ENCODE measurements at places on chromosomes 2 and 18.
A peak's percentile ranks its signal among the peaks of the same experiment; 100 is the strongest.

DNA sequence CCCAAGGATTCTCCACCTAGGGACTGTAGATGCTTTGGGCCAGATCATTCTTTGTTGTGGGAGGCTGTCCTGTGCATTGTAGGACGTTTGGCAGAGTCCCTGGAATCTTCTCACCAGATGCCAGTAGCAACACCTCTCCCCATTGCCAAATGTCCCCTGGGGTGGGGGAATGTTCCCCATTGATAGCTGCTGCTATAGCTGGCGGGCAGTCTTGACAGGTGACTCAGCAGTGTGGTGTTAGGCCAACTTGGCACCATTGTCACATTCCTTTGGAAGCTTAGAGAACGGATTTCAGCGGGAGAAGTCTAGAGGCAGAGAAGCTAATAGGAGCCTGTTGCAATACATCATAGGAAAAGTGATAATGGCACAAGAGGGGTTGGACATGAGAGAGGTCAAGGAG lies 495.7 kb upstream of the SMIM21 start:
- no peak for DNase-seq

GRCh38 chr18:6482198-6482977 lies 67.7 kb upstream of the L3MBTL4 start:
- DNase-seq: no peak

DNA sequence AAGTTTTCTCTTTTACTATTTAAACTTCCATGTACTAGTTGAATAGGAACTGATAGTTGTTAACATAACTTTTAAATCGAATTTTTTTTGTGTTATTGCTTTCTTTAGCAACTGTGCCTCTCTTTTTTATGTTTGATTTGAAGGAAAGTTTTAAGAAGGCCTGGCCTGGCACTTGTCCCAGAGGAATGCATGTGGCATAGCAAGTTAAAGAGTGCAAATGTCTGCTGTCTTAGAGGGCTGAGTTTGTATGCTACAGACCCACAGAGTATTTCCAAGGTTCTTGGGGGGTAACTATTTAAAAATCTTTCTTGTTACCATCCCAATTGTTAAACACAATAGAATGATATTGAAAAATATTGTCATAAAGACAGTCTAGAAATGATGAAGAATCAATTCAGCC lies 47.0 kb downstream of the MTCL1 start:
- DNase-seq: no peak

DNA sequence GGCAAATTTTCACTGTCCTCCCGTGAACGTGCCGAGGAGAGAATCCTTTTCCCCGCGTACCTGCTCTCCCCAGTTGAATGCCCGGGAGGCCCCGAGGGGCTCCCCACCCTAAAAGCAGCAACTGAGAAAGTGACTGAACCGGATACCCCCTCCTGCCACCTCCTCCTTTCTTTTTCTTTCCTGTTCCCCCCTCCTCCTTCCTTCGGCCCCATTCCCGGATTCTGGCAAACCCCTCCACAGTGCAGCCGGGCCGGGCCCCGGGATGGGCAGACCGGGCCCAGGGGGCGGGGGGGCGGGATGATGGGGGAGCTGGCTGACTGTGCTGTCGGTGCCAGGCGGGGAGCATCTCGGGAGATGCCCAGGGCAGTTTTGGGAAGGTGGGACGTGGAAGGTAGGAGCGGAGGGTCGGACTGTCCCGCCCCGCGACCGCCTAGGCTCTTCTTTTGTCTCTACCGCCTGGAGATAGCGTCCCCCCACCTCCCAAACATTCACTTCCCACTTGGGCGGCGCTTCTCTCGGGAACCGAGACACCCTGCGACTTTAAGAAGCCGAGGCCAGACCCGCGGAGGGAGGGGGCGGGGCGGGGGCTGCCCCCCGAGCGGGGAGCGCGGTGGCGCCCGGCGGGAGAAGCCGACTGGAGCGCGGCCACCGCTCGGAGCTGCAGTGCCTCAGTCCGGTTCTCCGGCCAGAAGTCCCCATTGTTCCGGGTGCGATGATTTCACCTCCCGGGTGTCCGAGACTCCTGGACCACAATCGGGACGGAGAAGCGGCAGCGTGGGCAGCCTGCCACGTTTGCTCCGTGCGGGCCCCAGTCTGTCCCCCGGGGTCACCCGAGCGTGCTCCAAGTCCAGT lies 8.2 kb downstream of the DLX2 start:
- DNase-seq: no peak

GRCh38 chr18:40414155-40414754 lies 1540.8 kb upstream of the PIK3C3 start:
- DNase-seq: no peak

DNA sequence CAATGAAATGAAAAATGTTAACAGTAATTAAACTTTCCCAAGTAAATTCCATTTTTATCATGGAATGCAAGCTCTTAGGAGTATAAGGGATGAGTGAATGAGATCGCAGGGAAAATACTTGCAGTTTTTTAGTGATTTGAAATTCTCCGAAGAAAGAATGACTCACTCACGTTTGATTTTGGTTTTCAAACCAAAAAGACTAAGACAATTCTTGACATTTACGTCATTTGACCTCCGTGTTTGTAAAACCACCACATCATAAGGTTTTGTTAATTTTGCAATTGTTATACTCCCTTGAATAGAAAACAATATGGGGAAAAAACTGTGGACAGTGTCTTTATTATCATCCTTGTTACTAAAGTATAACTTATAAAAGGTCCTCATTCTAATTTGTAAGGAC lies 29.4 kb downstream of the COL4A4 start:
- no peak for DNase-seq

DNA sequence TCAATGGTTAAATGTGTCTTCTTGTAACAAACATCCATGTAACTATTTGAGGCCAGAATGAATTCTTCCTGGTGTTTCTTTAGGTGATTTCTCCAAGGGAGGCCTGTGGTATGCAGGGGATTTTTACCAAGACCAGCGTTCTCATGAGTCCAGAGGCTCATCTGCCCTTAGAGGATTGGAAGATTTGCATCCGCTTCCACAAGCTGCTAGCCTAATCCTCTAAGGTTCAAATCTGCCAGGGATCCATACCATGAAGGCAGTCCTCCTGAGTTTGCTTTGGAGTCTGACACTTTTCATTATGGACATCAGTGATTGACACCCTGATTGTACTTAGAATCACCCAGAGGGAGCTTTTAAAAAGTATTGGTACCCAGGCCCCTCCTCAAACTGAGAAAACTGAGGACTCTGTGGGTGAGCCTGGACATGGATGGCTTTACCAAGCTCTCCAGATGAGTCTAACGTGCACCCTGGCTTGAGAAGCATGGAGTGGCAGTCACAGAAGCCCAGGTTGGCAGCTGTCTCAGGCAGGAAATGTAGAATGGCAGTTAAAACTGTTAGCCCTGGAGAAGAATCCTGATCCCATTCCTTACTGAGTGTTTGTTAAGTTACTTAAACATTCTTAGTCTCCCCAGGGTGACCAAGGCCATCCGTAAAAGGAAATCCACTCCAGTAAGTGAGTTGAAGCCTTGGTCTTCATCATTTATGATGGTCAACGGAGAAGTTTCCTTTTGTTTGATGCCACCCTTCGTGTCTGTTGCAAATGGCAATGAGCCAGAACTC lies 95.3 kb upstream of the RMDN2 start:
- DNase-seq: no peak

- DNase-seq: no peak
These were observed 94.0 kb upstream of the ACVR1C start for GRCh38 chr2:157722580-157723234.

- DNase-seq: peak; percentile 27
These were observed 40.5 kb upstream of the ACTR2 start for GRCh38 chr2:65186872-65187851.

DNA sequence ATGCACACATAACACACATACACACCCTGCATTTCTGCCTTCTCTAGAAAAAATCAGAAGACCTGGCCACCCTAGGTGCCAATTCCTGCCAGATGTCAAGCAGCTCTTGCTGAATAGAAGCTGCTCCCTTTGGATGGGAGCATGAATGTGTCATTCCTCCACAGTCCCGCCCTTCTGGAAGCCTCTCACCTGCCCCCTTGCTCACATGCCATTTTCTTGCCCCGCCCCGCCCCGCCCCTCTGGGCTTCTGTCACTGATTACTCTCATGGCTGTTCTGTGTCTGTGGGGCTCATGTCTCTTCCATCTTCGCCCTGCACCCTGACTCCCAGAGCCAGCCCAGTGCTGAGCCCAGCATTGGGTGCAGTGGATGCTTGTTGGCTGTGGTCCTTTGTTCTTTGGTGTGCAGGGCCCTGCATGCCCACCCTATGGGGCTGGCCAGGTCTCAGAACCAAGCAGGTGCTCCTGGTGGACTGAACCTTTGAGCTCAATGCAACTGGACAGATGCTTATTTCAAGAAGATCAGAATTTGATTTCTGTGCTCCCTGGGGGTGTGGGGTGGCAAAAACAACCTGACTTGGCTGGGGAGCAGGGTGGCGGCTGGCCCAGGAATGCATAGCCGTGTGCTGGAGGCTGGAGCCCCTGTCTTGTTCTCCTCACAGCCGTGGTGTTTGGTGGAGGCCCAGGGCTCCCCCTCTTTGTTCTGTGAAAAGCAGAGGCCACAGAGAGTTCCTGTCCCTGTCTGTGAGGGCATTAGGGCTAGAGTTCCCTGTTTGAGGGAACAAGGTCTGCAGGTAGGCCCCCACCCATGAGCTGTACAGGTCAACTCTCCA lies 140.6 kb upstream of the GLI2 start:
- no peak for DNase-seq

DNA sequence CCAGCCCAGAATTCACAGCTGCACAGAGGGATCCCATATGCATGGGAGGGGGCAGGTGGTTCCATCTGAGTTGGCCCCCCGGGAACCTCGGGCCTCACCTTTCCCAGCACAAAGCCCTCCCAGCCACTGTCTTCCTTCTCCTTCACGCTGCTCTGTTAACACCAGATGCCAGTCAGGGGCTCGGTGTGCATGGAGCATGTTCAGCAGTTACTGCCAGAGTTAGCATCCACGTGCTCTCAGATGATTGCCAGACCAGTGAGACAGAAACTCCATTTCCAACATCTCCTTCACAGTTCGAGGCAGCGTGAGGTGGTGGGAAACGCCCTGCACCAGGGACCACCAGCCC lies 101.0 kb downstream of the PTGR3 start:
- no peak for DNase-seq

GRCh38 chr2:121999264-121999663 lies 243.8 kb downstream of the TSN start:
- DNase-seq: no peak

DNA sequence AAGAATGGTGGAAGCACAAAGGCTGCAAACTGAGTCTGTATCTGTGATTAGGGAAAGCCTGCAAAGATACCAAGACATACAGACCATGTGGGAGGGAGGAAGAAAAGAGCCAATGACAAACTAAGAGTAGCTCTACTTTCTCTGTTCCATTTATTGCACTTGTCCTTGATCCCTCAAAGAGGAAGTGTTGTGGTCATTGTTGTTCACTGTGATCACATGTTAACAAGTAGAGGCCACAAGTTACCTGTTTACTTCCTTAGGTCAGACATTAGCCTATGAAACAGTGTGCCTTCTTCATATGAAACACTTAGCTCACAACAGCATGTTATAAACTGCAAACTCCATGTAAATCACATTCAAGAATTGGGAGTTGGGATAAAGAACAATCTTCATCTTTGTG lies 32.6 kb downstream of the MAP2 start:
- DNase-seq: no peak

DNA sequence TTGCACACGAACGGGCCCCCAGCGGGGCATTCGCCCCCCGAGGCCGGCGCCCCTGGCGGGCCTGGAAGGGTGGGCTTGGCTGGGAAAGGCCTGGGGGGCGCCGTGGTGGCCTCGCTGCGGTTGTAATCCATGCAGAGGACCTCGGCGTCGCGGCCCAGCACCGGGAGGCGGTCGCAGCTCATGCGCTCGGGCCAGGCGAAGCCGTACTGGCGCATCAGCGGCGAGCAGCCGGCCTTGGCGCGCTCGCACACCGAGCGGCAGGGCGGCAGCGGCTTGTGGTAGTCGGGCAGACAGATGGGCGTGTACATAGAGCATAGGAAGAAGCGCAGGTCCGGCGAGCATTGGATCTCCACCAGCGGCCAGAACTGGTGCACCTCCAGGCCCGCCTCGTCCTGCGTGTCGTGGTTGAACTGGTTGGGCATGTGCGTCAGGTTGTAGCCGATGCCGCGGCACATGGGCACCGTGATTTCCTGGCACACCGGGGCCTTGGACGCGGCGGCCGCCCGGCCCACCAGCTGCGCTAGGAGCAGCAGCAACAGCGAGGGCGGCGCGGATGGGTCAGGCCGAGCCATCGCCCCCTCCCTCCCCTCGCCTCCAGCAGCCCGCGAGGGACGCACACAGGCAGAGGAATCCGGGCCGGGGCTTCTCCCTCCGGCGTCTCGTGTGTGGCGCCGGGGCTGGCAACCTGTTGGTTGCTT lies 1.4 kb downstream of the FZD5 start:
- DNase-seq: no peak

DNA sequence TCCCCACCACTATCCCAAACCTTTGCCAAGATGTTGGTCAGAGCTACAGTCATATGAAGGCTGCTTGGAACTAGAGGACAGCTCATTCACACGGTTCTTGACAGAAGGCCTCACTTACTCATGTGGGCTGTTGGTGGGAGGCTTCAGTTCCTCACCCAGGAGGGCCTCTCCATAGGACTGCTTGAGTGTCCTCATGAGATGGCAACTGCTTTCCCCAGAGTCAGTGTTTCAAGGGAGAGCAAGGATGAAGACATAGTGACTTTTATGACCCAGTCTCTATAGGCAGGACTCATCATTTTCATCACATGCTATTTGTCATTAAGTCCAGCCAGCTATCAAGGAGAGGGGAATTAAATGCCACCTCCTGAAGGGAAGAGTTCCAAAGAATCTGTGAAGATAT lies 33.4 kb upstream of the OLA1 start:
- no peak for DNase-seq

- DNase-seq: no peak
These were observed 198.7 kb downstream of the BCL11A start for GRCh38 chr2:60354713-60355112.

GRCh38 chr2:131039908-131040660 lies 53.2 kb downstream of the FAM168B start:
- no peak for DNase-seq

DNA sequence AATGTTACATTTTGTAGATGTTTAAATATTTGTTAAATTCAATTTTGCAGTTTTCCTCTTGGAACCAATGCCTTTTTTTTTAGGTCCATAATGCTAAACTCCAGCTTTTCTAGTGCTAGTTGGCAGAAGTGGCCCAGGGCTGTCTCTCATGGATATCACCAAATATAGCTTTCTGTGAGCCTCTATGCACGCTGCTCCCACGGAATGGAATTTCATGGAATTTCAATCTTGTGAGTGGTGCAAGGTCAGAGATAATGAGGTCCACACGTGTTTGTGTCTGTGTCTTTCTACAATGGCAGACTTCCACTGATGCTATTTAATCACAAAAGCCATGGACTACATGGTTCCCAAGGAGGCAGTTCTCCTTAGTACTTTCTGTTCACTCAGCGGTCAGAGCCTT lies 191.5 kb upstream of the PARD3B start:
- DNase-seq: no peak

Data from activated T-helper 9 cell treated with anti-CD3 and anti-CD28 coated beads, Interleukin-2, amount 50 U/mL, for 16 hours (primary cell).